ENCODE measurements at places on chromosomes 7 and 10.

DNA sequence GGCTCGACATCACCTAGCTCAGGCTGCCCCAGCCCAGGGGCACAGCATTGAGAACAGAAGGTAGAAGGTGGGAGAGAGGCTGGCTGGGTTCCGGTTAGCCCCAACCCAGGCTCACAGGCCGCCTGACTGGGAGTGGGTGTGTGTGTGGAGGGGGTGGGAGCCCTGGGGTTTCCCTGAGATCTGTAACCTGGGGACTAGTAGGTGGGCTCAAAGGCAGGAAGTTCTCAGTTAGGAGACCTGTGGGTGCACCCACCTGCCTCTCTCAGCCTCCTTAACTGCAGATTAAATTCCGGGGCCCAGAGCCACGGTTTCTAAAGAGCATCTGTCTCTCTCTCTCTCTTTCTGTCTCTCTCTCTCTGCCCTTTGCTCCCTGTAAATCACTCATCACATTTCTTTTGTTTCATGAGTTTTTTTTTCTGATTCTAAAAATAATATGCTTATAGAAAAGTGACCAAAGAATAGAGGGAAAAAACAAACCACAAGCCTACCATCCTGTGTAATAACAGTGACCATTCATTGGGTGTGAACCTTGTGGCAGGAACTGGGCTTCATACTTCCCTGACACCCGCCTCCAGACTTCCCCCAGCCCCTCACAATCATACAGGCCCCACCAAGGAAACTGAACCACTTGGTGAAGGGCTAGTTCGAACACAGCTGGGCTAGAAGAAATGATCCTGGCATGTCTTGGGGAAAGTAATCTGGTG, 83.4 kb upstream of the SMNDC1 start:
- H3K4me3 ChIP-seq = no peak overlapping the region
- DNase-seq = no peak
- no peaks in the 10 kb centered on the region for H3K27me3 ChIP-seq
- no peaks in the 10 kb centered on the region for H3K4me1 ChIP-seq
- H3K27ac ChIP-seq = no peak overlapping the region

- H3K4me1 ChIP-seq = peaks cover 4% of the 10 kb centered on the region
- H3K27me3 ChIP-seq = no peaks in the 10 kb centered on the region
- no peak overlapping the region for H3K4me3 ChIP-seq
- no peaks in the 10 kb centered on the region for H3K36me3 ChIP-seq
- DNase-seq = peak; percentile 47
These were observed 18.7 kb downstream of the AKR1C1 start for GRCh38 chr10:4981722-4982471.

GRCh38 chr10:125797994-125798662, 22.5 kb upstream of the MMP21 start:
- H3K27me3 ChIP-seq = no peaks in the 10 kb centered on the region
- H3K27ac ChIP-seq = no peak overlapping the region
- H3K36me3 ChIP-seq = peaks cover 6% of the 10 kb centered on the region

DNA sequence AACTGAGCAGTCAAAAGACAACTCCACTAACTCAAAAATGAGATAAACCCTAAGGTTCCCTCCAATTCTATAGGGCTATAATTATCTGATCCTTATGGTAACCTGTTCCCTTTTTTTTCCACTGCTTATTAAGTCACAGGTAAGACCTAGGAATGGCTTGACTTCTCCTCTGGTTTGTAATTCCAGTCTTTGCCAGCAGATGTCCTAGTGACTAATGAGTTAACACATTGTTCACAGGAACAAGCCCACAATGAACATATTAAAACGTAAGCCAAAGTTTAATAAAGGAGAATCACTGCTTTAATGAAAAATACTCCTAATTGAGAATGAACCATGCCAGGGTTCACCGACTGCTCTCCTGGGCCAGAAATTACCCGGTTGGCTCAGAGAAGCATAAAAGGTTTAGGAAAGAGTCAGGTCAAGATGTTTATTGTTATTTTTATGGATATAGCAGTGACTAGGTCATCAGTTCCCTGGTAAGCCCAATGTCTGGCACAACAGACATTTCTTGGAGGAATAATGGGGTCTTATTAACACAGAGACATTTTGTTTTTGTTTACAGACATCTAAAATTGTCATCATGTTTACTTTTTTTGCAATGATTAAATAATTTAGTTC, 120.1 kb downstream of the ELAPOR2 start:
- H3K4me3 ChIP-seq = no peak overlapping the region
- H3K4me1 ChIP-seq = no peaks in the 10 kb centered on the region
- no peak overlapping the region for H3K27ac ChIP-seq
- H3K27me3 ChIP-seq = peaks cover 1% of the 10 kb centered on the region

DNA sequence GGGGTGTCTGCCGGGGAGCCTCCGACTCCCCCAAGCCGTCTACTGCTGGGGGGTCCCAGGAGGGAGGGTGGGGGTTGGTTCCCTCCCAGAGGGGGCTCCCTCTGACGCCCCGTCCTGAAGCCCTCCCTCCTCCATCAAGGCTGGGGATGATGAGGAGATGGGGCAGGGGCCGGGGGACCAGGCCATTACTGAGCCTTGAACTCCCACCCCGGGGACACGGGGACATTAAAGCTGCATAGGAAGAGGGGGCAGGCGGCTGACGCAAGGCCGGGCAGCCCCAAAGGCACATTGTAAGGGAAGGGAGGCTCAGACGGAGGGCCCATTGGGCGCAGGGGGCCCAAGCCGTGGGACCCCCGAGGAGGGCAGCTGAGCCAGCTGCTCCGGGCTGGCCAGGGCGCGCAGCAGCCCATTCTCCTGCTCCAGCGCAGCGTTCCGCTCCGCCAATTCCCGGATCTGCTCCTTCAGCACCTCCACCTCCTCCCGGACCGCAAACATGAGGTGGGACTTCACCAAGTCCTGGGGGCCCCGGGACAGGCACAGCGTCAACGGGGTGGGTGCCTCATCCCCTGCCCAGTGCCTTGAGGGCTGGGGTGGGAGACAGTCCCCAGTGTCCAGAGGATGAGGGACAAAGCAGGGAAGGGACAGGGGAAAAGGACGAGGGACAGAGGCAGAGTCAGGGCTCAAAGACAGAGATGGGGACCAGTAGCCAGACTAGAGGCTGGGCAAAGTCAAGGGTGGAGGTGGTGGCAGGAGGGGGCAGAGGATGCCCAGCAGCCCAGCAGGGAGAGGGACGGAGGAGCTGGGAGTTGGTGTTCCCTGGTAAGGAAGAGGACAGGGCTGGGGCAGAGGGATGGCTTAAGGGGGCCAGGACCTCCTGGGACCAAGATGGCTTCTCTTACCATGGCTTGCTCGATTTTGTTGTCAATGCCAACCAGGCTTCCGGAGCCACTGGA, 2.9 kb upstream of the SPACDR start:
- H3K27me3 ChIP-seq = no peaks in the 10 kb centered on the region
- no peaks in the 10 kb centered on the region for H3K36me3 ChIP-seq
- no peak overlapping the region for H3K4me3 ChIP-seq
- no peak overlapping the region for H3K27ac ChIP-seq
- DNase-seq = no peak

DNA sequence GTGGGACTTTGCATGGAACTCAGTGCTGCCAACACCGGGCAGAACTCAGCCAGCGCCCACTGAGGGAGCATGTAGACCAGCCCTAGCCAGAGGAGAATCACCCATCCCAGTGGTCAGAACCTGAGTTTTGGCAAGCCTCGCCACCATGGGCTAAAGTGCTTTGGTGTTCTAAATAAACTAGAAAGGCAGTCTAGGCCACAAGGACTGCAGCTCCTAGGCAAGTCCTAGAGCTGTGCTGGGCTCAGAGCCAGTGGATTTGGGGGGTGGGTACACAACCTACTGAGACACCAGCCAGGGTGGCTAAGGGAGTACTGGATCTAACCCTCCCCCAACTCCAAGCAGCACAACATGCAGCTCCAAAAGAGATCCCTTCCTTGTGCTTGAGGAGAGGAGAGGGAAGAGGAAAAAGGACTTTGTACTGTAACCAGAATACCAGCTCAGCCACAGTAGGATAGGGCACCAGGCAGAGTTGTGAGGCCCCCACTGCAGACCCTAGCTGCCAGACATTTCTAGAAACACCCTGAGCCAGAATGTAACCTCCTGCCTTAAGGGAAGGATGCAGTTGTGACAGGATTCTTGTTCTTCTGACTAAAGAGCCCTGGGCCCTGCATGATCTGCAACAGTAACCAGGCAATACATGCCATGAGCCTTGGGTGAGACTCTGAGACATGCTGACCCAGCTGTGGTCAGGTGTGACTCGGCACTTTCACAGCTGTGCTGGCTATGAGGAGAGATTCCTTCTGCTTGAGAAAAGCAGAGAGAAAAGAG, 24.4 kb downstream of the GSDME start:
- no peak for DNase-seq
- H3K4me1 ChIP-seq = no peaks in the 10 kb centered on the region
- H3K4me3 ChIP-seq = no peak overlapping the region
- no peaks in the 10 kb centered on the region for H3K36me3 ChIP-seq
- no peak overlapping the region for H3K27ac ChIP-seq

GRCh38 chr10:127024685-127025435, 119.6 kb downstream of the DOCK1 start:
- H3K27ac ChIP-seq = no peak overlapping the region
- DNase-seq = no peak
- H3K4me3 ChIP-seq = no peak overlapping the region
- H3K36me3 ChIP-seq = peaks cover 33% of the 10 kb centered on the region
- H3K4me1 ChIP-seq = no peaks in the 10 kb centered on the region

- H3K4me1 ChIP-seq = no peaks in the 10 kb centered on the region
- no peaks in the 10 kb centered on the region for H3K36me3 ChIP-seq
- DNase-seq = peak; percentile 47
- H3K27ac ChIP-seq = no peak overlapping the region
- no peaks in the 10 kb centered on the region for H3K27me3 ChIP-seq
These were observed 65.9 kb upstream of the ZNF92 start for GRCh38 chr7:65307651-65308299.

DNA sequence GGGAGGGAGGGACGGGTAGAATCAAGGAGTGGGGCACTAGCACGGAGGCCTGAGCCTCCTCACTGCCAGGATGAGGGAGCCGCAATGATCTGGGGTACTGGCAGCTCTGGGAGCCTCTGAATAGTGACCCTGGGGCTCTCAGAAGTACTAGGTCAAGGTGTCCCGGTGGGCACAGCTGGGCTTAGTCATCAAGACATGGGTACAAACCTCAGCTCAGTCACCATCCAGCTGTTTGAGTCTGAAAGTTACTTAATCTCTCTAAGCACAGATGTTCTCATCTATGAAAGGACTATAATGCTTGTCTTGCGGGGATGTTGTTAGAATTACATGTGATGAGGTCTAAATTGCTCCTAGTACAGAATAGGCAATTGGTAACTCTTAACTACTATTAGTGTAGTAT, 276.8 kb downstream of the KCNMA1 start:
- DNase-seq = no peak
- H3K4me1 ChIP-seq = peaks cover 2% of the 10 kb centered on the region
- H3K27me3 ChIP-seq = no peaks in the 10 kb centered on the region
- no peaks in the 10 kb centered on the region for H3K36me3 ChIP-seq
- no peak overlapping the region for H3K27ac ChIP-seq

DNA sequence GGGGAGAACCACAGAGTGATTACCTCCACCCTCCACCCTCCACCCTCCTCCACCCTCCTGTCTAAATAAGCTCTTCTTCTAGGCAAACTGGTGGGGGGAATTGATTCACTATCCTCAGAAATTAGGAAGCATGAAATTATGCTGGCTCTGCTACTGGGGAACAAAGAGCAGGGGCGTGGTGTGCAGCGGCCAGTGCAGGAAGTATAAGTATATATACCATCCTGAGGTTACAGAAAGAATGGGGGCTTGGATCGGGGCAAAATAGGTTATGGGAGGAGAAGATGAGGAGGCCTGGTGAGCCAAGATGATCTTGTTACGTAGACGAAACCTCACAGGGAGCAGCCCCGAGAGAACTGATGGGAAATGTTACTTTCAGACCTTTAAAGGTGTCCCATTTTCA, 49.1 kb downstream of the SYPL1 start:
- H3K4me3 ChIP-seq = no peak overlapping the region
- H3K4me1 ChIP-seq = peaks cover 8% of the 10 kb centered on the region
- H3K27me3 ChIP-seq = no peaks in the 10 kb centered on the region
- no peak overlapping the region for H3K27ac ChIP-seq
- no peak for DNase-seq
- H3K36me3 ChIP-seq = no peaks in the 10 kb centered on the region

GRCh38 chr7:42237811-42238541, 967 bp upstream of the GLI3 start:
- H3K4me1 ChIP-seq = peaks cover 23% of the 10 kb centered on the region
- H3K4me3 ChIP-seq = peak overlapping the region; percentile 86
- H3K36me3 ChIP-seq = no peaks in the 10 kb centered on the region
- DNase-seq = no peak

DNA sequence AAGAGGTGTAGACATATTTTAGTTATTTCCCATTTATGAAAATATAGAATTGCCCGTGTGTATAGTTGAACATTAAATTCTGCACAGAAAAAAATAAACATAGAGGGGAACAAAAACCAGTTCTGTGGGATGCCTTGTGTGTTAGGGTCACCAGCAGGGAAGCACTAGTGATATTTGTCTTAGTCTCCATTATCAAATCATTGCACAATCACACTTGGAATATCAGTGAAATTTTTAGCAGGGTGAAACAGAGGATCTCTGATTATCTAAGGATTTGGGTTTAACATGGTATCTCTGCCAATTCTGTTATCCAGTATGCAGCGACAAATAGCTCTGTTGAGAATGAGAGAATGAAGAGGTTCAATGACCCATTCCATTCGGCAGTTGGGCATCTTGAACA, 496.0 kb upstream of the POM121L12 start:
- H3K27ac ChIP-seq = no peak overlapping the region
- no peak for DNase-seq
- H3K36me3 ChIP-seq = no peaks in the 10 kb centered on the region
- H3K4me3 ChIP-seq = no peak overlapping the region

DNA sequence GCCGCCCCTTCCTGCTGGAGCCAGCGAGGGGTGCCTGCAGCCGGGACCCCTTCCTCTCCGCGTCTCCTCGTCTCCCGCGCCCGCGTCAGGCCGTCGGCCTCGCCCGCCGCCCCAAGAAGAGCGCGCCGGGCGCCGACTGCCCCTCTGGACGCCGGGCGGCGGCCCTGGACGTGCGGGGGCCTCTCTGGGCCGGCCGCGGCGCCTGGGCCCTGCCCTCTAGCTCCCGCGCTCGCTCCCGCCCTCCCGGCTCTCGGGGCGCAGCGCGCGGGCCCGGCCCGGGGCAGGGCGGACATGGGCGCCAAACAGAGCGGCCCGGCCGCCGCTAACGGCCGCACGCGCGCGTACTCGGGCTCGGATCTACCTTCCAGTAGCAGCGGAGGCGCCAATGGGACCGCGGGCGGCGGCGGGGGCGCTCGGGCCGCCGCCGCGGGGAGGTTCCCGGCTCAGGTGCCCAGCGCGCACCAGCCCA, 704 bp downstream of the ZNRF2 start:
- peak overlapping the region; percentile 79 for H3K4me3 ChIP-seq
- no peak for DNase-seq
- no peaks in the 10 kb centered on the region for H3K36me3 ChIP-seq
- no peaks in the 10 kb centered on the region for H3K27me3 ChIP-seq
- H3K27ac ChIP-seq = peak overlapping the region; percentile 77

DNA sequence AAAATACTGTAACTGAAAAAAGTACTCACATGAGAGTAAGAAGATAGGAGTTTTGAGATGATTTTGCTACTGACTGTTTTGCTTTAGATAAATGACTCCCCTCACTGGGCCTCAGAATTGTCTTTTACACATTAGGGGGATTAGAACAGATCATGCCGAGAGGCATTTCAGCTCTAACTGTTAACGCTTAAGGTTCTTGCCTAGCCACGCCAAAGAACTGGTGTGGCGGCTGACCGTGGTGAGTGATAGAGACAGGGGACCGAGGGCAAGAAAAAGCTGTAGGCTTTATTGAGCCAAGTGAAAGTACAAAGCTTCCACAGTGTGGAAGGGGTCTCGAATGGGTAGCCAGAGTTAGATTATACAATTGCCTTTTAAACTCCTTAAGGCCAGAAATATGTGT, 368.5 kb upstream of the MYO3A start:
- H3K27me3 ChIP-seq = no peaks in the 10 kb centered on the region
- no peaks in the 10 kb centered on the region for H3K36me3 ChIP-seq
- no peak overlapping the region for H3K27ac ChIP-seq
- H3K4me1 ChIP-seq = no peaks in the 10 kb centered on the region
- H3K4me3 ChIP-seq = no peak overlapping the region
